ENCODE measurements at places on chromosomes 5 and 9. TPM values are rescaled to one million over a fixed set of nuclear protein-coding genes. Genes with fewer than 3 reads are reported as not detected.

ANKRD34B gene
- 0.06 TPM for total RNA-seq

- no peaks in the 10 kb centered on the region for H3K27me3 ChIP-seq
- DNase-seq = no peak
- H3K4me1 ChIP-seq = no peaks in the 10 kb centered on the region
- H3K36me3 ChIP-seq = no peaks in the 10 kb centered on the region
- no peak overlapping the region for H3K27ac ChIP-seq
- no peak overlapping the region for H3K4me3 ChIP-seq
Observed at GRCh38 chr5:33715661-33716060, 176.1 kb downstream of the ADAMTS12 start.

DNA sequence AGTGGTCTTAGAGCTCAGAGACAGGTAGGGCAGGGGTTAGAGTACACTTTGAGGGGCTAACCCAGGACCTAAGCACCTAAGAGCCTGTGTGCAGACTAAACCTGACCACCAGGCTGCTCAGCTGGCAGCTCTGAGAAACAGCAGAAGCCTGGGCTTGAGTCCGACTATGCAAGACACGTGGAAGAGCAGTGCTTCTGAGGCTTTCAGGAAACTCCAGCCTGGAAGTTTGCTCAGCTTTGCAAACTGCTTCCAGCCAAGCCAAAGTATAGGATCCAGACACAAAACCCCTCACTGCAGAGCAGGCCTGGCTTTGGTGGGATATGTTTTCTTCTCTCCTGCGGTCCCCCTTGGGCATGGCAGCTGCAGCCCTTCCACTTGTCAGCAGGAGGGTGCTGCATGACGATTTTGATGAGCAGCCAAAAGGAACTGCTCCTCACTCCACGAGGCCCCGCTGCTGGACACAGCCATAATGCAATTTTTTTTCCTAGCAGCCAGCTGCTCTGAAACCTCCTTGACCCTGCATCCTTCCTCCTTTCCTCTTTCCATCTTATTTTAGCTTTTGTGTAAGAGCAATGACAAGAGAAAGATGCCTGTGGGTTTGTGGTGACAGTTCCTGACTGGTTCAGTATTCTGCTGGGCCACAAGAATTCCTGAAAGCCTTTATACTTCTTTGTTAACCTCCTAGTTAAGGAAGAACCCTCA is 123.1 kb downstream of the LIFR start:
- DNase-seq = no peak
- H3K36me3 ChIP-seq = no peaks in the 10 kb centered on the region
- 0 out of 2 replicates have a peak, but pooled peaks cover 6% of the 10 kb centered on the region for H3K4me1 ChIP-seq
- no peak overlapping the region for H3K4me3 ChIP-seq

DNA sequence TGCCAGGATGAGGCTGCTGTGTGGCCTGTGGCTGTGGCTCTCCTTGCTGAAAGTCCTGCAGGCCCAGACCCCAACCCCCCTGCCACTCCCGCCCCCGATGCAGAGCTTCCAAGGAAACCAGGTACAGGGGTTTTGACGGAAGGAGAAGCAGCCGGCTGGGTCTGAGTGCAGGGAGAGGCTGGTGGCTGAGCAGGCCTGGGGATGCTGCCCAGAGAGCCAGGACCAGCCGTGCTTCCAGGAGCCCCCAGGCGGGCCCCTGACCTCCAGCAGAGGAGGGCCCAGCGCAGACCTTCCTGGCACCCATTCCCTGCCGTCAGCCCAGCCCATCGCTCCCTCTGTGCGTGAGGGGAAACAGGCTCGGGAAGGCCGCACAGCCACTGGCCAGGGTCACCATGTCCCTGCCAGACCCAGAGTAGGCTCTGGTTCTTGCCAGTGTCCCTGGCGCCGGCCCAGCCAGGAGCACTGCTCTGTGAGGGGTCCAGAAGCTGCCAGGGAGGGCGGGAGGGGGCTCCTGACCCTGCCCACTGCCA is 313 bp downstream of the LCN12 start:
- DNase-seq = no peak
- no peaks in the 10 kb centered on the region for H3K27me3 ChIP-seq
- peaks cover 32% of the 10 kb centered on the region for H3K4me1 ChIP-seq

GRCh38 chr5:176847726-176848290 is 37.4 kb downstream of the UNC5A start:
- no peak overlapping the region for H3K4me3 ChIP-seq
- H3K27ac ChIP-seq = no peak overlapping the region
- H3K36me3 ChIP-seq = no peaks in the 10 kb centered on the region
- 0 out of 2 replicates have a peak, but pooled peaks cover 13% of the 10 kb centered on the region for H3K4me1 ChIP-seq
- no peak for DNase-seq
- peaks cover 12% of the 10 kb centered on the region for H3K27me3 ChIP-seq

DNA sequence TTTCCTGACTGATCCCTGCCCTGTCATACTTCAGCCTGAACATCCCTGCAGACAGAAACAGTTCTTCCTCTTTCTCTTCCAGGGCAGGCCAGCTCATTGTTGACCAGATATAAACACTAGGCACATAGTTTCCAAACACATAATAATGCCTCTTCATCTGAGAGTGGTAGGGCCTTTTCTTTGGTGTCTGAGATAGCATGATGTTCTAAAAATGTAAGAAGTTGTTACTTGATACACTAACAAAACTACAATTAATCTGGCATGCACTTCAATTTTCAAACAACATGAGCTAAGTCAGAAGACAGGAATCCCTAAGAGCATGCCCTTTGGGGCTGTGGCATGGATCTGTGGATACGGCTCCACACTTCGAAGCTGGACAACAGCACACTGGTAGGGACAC is 246.6 kb downstream of the SPOCK1 start:
- DNase-seq = no peak
- no peak overlapping the region for H3K4me3 ChIP-seq
- H3K27me3 ChIP-seq = no peaks in the 10 kb centered on the region
- H3K27ac ChIP-seq = no peak overlapping the region
- no peaks in the 10 kb centered on the region for H3K4me1 ChIP-seq
- no peaks in the 10 kb centered on the region for H3K36me3 ChIP-seq

- no peaks in the 10 kb centered on the region for H3K27me3 ChIP-seq
- no peak for DNase-seq
- no peak overlapping the region for H3K4me3 ChIP-seq
- H3K27ac ChIP-seq = no peak overlapping the region
- H3K36me3 ChIP-seq = no peaks in the 10 kb centered on the region
Observed at GRCh38 chr9:78472111-78472510, 175.2 kb downstream of the PSAT1 start.

All from HepG2 (cell line).